ENCODE measurements at places on chromosomes 2 and 18. TPM values are rescaled to one million over a fixed set of nuclear protein-coding genes. Genes with fewer than 3 reads are reported as not detected.

GRCh38 chr2:234981197-234982095, 29.6 kb downstream of the SH3BP4 start:
- peak overlapping the region; percentile 21 for H3K4me3 ChIP-seq
- H3K27ac ChIP-seq = peak overlapping the region; percentile 69
- peak; percentile 93 for DNase-seq
- H3K4me1 ChIP-seq = peaks cover 76% of the 10 kb centered on the region
- no peaks in the 10 kb centered on the region for H3K27me3 ChIP-seq
- H3K36me3 ChIP-seq = no peaks in the 10 kb centered on the region

The ALLC gene
- not detected for total RNA-seq

The FKBP7 gene
- 14.7 TPM for total RNA-seq

The ALPG gene
- not detected for total RNA-seq

- no peak overlapping the region for H3K4me3 ChIP-seq
- H3K27me3 ChIP-seq = no peaks in the 10 kb centered on the region
- no peaks in the 10 kb centered on the region for H3K4me1 ChIP-seq
- no peak overlapping the region for H3K27ac ChIP-seq
- H3K36me3 ChIP-seq = no peaks in the 10 kb centered on the region
Measured at GRCh38 chr2:179558010-179558934, 293.6 kb upstream of the SESTD1 start.

DNA sequence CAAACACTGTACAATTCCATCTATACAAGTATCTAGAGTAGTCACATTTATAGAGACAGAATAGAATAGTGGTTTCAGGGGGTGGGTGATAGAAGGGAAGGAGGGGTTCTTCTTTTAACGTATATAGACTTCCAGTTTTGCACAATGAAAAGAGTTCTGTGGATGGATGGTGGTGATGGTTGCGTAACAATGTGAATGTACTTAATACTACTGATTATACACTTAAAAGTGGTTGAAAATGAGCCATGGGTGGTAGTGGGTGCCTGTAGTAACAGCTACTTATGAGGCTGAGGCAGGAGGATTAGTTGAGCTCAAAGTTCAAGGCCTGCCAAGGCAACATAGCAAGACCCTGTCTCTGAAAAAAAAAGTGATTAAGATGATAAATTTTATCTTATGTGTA, 85.8 kb downstream of the SETBP1 start:
- DNase-seq = no peak
- H3K27me3 ChIP-seq = no peaks in the 10 kb centered on the region
- H3K27ac ChIP-seq = no peak overlapping the region
- H3K4me3 ChIP-seq = no peak overlapping the region
- H3K36me3 ChIP-seq = no peaks in the 10 kb centered on the region

GRCh38 chr2:126658905-126659561, 3.1 kb downstream of the GYPC start:
- H3K4me1 ChIP-seq = peaks cover 92% of the 10 kb centered on the region
- peak overlapping the region; percentile 97 for H3K27ac ChIP-seq
- no peaks in the 10 kb centered on the region for H3K27me3 ChIP-seq
- peaks cover 18% of the 10 kb centered on the region for H3K36me3 ChIP-seq

- no peaks in the 10 kb centered on the region for H3K27me3 ChIP-seq
- no peak overlapping the region for H3K4me3 ChIP-seq
- peaks cover 37% of the 10 kb centered on the region for H3K4me1 ChIP-seq
- H3K36me3 ChIP-seq = no peaks in the 10 kb centered on the region
- DNase-seq = no peak
Measured at GRCh38 chr2:108613261-108614042, 79.2 kb downstream of the LIMS1 start.

DNA sequence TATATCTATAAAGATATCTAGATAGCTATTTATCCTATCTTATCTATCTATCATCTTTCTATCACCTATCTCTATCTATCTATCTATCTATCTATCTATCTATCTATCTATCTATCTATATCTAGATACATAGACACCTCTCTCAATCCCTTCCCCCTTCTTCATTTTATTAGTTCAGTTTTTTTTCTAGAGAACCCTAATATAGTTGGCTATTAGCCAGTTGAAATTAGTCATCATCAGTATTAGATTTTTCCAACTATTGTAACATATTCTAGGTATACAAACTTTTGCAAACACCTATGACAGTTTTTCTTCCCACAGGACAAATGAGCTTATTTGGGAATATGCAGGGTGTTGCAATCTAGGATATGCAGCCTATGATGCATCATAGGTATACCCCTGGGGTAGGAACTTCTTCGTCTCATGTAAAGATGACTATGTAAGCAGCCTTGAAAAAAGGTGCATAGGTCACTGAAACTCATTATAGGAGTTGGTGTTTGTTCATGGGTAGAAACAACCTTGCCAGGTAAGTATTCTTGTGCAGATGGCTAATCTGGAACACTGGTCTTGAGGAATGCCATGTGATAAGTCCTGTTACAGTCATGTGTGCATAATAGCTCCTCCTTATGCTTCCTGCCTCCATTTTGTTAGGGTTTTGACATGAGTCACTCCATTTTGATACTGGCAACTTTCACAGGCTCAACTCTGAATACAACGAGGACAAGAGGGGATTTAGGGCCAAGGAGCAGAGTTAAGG, 160.7 kb upstream of the ZSWIM2 start:
- no peak for DNase-seq
- H3K4me3 ChIP-seq = no peak overlapping the region
- H3K4me1 ChIP-seq = no peaks in the 10 kb centered on the region
- H3K27ac ChIP-seq = no peak overlapping the region
- no peaks in the 10 kb centered on the region for H3K36me3 ChIP-seq

- peaks cover 13% of the 10 kb centered on the region for H3K4me1 ChIP-seq
- H3K4me3 ChIP-seq = no peak overlapping the region
- H3K27ac ChIP-seq = no peak overlapping the region
- no peak for DNase-seq
- no peaks in the 10 kb centered on the region for H3K36me3 ChIP-seq
Measured at GRCh38 chr18:35604369-35604768, 22.8 kb downstream of the GALNT1 start.

DNA sequence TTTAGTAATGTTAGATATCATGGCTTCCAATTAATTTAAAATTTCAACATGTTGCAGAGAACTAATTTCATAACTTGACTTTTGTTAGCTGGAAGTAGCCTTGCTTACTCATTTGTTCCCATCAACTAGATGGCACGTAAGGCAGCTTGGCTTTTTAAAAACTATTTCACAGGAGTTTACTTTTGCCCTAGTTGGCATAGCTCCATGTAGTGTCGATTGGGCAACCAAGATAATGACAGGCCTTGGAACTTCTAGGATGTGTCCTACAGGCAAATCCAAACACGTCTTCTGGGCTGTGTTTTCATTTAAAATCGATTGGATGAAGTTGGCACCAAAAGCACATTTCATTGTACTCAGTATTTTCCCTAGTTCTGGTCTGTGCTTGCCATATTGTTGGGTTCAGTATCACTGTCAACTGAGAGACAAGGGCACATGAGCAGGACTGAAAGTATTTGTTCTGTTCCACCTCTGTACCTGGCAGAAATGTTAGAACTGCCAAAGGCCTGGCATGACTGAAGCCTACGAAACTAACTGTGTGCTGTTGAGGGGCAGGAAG, 29.4 kb downstream of the HADHB start:
- H3K4me3 ChIP-seq = no peak overlapping the region
- peaks cover 10% of the 10 kb centered on the region for H3K36me3 ChIP-seq
- no peaks in the 10 kb centered on the region for H3K27me3 ChIP-seq
